ENCODE measurements at places on chromosomes 7 and 10.

- no peak for DNase-seq
Observed at GRCh38 chr7:22872096-22872807, 49.6 kb upstream of the TOMM7 start.

DNA sequence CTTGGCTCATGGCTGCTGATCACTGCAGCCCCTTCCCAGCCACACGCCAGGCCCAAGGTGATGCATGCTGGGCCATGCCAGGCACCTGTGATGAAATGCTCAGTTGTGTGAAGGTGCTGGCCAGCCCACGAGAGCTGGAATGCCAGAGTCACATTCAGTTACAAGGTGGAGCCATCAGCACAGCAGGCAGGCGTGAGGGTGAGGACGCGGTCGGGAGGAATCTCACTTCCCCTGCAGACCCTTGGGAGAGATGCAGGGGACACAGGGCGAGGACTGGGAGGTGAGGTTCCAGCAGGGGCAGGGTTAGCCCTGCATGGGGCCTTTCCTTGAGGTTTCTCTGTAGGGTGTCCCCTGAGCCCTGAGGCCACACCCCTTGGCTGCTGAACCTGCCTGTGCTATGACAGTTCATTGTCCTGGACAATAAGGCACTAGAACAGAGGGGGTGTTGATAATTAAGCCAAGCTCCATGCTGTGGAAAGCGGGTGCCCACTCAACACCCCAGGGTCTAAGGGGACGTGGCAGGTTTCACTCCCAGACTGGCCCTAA lies 82.4 kb downstream of the ADARB2 start:
- no peak for DNase-seq

GRCh38 chr7:33792547-33793105 lies 112.7 kb upstream of the BMPER start:
- no peak for DNase-seq

DNA sequence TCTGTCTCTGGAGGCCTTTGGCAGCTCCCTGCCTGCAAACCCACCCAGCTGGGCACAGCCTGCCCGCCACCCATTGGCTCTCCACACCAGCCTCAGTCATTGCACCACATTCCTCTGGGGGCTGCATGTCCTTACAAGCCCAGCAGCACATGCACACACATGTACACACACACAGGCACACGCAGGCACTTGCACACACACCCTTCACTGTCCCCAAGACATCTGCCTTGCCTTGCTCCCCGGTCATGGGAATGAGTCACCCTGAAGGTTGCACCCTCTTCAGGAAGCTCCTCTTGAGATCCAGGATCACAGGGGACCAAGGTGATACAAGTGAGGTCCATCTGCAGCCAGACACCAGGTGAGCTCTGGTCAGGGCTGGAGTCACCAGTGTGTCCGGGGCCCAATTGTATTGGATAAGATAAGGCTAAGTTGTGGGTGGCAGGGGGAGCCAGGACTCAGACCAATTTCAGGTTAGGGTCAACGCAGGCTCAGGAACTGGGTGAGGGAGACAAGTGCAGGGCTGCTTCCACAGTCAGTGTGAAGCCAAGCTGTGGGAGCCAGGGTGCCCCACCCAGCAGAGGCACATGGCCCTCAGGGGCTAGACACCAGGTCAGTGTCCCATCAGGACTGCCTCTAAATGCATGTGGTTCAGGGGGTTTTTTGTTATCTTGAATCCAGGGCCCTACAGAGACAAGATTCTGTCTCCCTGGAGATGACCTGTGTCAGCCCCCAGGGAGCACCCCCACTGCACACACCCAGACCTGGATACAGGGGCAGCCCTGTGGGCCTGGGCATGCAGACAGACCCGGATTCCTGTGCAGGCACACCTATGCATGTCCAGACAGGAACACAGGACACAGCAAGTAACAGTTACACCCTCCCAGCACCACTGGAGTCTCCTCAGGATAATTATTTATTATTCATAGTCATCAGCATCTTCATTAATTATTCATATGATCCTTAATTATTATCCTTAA lies 33.8 kb downstream of the KCNH2 start:
- DNase-seq = no peak

- DNase-seq = no peak
Observed at GRCh38 chr10:121428867-121429266, 169.4 kb downstream of the FGFR2 start.

DNA sequence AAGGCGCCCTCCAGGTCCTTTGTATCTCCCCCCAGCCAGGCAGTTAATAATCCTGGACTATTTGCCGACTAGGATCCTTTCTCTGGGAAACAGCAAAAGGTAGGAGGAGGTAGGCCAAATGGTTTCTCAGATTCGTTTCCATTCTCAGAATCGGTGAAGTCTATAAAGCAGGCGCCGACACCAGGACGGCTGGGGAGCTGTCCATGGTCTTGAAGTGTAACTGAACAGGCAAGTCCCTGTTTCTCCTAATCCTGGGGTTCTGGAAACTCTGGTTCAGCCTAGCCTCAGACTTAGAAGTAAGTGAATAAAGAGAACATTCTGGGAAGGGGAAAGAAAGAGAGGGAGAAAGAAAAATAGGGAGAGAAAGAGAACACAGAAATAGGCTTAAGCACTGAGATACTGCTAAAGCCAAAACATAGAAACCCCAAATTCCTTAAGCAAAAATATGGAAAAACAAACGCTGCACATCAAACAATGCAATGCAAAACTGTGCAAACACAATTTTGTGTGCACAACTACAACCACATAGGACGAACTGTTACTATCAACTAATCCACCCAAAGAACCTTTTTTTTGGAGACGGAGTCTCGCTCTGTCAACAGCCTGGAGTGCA lies 11.1 kb upstream of the INA start:
- peak; percentile 61 for DNase-seq

GRCh38 chr10:32093650-32094049 lies 37.4 kb upstream of the KIF5B start:
- DNase-seq = no peak

- no peak for DNase-seq
Observed at GRCh38 chr10:131934769-131935168, 34.0 kb downstream of the PPP2R2D start.

GRCh38 chr10:102645388-102645740 lies 1.1 kb downstream of the TRIM8 start:
- peak; percentile 88 for DNase-seq

GRCh38 chr10:14389981-14390590 lies 59.4 kb upstream of the FRMD4A start:
- no peak for DNase-seq

GRCh38 chr10:74433993-74434392 lies 283.0 kb downstream of the ADK start:
- no peak for DNase-seq

DNA sequence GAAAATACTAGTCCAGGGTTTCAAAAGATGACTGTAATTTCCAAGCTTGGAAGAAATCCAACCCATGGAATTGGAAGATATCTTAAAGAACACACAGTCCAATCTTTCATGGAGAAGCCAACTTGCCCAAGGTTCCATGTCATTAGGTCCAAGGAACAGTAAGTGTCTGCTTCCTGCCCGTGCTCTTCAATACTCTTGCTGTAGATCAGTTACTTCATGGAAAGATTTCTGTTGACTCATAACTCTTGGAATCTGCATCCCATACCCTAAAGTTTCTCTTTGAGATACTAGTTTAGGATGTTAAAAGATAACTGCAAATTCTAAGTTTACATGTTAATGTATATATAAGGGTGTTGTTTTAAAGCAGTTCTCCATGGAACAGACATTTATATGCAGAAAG lies 127.9 kb upstream of the SLC13A1 start:
- no peak for DNase-seq

DNA sequence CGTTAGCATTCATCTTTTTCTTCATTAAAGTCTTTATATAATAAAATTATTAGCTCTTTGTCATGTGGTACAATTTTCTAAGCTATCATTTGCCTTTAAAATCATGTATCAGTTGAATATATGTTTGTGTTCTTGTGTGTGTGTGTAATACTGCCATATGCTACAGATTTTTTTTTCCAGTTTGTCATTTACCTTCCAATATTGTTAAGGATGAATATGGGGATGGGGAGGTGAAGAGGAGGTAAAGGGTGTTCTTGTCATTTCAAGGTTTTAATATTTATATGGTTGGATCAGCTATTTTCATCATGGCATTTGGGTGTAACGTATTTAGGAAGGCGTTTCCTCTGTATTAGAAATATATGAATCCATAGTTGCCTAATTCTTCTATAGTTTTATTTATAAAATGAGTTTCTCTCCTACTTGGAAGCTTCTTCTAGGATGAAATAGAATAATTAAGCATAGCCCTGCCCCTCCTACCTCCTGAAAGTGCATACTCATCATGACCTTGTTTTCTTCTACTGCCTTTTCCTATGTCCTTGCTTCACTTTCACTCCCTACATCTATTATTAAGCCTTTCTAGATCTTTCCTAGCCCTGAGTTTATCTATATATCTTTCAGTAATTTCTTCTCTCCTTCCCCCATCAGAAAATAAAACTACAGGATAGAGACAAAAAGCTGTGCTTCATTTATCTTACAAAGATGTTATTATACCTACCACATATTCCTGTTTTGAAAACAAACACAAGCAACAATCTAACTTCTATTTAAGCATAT lies 25.1 kb downstream of the RAB18 start:
- DNase-seq = peak; percentile 38

- DNase-seq = no peak
Observed at GRCh38 chr7:370259-370625, 80.3 kb downstream of the FOXL3 start.

DNA sequence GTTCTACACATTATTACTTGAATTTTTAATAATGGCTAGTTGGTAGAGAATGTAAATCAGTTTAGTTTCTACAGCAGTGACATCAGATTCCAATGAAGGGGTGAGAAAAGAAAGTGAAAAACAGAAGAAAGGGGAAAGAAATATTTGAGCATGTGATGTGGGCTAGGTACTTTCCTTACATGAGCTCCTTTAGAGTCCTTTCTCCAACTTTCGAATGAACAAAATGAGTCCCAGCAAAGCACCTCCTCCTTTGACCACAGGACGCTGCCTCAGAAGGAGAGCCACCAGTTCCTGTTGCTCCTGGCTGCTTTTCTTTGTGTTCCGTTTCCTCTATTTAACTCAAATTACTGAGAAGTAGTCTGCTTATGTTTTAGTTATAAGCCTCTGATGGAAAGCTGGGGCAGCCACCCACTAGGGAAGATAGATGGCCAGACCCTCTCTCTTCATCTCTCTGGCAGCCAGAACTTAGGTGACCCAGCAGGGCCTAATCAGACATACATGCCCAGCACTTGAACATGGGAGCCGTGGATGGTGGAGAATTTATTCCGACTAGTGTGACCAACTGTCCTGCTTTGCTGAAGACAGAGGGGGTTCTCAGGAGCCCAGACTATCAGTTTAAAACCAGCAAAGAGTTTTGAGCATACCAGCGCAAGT lies 82.4 kb upstream of the NME8 start:
- peak; percentile 92 for DNase-seq

- no peak for DNase-seq
Observed at GRCh38 chr7:26115650-26116049, 36.3 kb upstream of the NFE2L3 start.

- no peak for DNase-seq
Observed at GRCh38 chr10:115026746-115027140, 66.4 kb upstream of the ATRNL1 start.

GRCh38 chr10:113420733-113421675 lies 131.8 kb upstream of the HABP2 start:
- no peak for DNase-seq

- no peak for DNase-seq
Observed at GRCh38 chr10:73433538-73433867, at the start of gene MSS51. TSS of gene MSS51 (minus strand) at chr10:73433561. CDS start at chr10:73428284, 5,277 bp downstream.

DNA sequence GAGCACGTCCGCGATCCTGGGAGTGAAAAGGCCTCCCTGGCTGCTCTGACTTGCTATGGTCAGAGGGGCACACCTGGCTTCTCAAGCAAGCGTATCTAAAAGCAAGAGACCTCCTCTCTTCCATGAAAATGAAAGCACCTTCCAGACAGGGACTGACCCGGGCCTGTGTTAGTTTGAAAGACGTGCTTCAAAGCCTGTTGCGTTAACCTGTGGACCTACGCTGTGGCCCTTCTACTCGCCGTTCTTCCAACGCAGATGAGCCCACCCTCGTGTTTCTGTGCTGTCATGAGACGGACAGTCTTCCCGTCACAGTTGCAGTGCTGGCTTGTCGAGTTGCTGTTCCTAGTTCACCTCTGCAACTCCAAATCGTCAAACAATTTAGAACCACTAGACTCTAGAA lies 15.5 kb upstream of the GDI2 start:
- DNase-seq = no peak

- DNase-seq = no peak
Observed at GRCh38 chr7:94417306-94417705, 22.6 kb downstream of the COL1A2 start.

DNA sequence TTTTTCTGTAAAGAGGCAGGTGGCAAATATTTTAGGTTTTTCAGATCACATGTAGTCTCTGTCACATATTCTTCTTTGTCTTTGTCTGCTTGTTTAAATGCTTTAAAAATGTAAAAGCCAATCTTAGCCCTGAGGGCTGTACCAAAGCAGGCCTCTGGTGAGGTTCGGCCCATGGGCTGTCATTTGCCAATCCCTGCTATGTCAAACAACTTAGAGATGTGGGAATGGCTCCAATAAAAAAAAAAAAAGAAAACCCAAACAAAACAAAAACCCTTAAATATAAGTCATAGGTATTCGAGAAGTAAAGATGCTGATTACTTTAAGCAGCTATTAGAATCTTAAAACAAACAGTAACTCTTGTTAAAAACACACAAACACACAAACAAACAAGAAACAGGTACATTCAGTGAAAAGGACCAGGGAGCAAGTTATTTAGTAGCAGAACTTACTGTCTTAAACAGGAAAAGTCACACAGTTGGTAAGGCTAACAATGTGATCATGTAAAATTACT lies 61.4 kb upstream of the NAMPT start:
- DNase-seq = no peak

DNA sequence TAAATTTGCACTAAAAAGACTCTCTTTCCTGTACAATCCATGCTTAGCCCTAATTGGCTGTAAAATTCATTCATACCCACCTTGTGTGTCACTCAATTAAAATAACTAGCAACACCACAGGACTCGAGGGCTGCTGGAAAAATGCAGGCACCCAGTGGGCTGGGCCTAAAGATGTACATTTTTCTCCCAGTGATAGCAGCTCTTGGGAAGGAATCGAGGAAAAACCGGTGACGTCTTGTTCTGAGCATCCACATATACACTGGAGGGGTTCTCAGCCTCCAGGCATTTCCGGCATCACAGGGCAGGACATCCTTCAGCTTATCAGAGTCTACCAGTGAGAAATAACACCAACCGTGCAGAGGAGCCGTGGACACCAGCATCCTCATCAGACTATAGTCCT lies 85.8 kb upstream of the PITRM1 start:
- no peak for DNase-seq

- DNase-seq = peak; percentile 82
Observed at GRCh38 chr10:99560277-99561126, 27.8 kb downstream of the NKX2-3 start.

GRCh38 chr7:118104812-118105441 lies 79.0 kb upstream of the LSM8 start:
- peak; percentile 21 for DNase-seq

DNA sequence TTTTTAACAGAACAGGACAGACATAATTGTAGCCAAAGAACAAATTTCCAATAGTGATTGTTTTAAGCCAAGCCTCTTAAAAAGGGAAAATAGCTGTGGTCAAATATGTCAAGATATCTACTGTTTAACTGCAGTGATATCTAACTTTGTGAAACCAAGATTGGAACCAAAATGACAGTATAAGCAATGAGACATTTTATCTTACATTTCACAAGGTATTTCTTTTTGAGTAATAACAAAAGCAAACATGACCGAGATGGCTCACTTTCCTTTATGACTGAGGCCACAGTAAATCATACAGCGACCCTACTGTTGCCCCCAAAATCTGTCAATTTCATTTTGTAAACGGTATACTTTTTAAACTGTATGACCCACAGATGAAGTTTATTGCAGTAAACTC lies 215.8 kb downstream of the MLLT10 start:
- no peak for DNase-seq

- no peak for DNase-seq
Observed at GRCh38 chr7:71625545-71625944, 493.6 kb downstream of the GALNT17 start.

All from suppressor macrophage treated with lipopolysaccharide for 4 hours (primary cell).